ENCODE measurements at places on chromosomes 7 and 10.

DNA sequence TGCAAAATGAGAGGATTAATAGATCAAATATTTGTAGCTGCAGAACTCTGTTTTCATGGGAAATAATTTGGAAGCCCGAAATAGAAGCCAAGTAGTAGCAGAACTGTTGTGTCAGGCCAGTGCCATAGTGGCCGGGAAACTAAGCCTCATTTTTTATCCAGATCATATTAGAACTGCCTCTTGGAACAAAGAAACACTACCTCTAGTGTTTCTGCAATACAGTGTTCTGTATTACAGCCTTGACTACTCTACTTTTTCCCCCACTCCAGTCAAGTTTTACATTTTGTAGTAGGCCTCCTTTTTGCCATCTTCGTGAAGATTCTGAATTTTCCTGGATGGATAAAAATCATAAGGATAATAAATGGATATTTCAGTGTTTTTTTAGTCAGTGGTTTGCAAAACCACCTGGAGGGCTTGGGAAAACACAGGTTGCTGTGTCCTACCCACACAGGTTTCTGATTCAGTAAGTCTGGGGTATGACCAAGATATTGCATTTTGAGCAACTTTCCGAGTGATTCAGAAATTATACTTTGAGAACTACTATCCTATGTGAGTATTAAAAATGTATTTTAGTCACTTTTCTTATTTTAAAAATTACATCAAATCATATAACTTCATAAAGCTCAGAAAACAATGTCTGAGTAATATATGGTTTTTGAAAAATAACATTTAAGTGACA lies 326.2 kb upstream of the KAT6B start:
- DNase-seq, result no peak

DNA sequence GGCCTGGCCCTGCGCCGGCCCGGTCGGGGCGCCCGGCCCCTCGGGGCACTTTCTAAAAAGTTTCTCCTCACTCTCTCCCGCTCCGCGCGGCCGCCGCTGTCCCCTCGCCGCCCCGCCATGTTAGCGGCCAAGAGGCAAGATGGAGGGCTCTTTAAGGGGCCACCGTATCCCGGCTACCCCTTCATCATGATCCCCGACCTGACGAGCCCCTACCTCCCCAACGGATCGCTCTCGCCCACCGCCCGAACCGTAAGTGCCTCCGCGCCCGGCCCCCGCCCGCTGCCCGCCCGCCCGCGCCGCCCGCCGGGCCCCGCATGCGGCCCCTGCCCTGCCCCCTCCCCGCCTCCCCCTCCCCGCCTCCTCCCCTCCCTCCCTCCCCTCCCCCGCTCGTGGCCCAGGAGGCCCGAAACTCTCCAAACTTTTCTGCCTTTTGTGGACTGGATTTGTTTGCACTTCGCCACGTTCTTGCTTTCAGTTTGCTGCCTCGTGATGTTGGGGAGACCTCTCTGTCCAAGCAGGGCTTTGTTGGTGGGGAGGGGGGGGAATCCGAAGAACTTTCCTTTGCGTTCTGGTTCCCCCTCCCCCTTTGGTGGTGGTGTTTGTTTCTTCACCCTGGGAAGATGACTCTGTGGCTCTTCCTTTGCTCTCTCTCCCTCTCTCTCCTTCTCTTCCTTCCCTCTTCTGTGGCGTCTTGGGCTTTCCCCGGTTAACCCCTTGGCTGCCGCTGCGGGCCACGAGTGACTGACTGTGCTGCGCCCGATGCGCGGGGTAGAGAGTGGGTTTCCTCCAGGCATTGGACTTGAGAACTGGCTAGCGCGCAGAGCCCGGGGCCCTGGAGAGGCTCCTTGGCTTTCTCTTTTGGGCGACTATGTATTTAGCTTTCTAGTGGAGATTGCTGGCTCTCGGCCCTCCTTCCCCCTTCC lies 1.6 kb downstream of the TCF7L2 start:
- DNase-seq, result peak; percentile 51

DNA sequence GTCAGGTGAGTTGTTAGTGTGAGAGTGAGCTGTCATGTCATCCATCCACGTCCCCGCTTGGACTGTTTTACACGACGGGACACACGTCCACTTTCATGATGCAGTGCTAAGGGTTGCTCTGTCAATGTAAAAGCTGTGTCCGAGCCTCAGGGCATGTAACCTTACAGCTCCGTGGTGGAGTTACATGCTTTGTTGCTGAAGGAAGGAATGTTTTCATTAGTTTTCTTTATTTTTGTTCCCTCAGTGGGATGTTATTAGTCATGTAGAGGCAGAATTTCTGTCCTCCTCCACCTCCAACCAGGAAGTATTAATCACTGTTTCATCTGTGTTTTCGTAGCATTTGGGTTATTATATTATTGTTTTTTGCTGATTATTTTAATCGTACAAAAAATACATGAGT lies 88.6 kb downstream of the NRG3 start:
- no peak for DNase-seq

- DNase-seq, result no peak
Observed at GRCh38 chr7:66221442-66221841, 16.3 kb downstream of the TPST1 start.

DNA sequence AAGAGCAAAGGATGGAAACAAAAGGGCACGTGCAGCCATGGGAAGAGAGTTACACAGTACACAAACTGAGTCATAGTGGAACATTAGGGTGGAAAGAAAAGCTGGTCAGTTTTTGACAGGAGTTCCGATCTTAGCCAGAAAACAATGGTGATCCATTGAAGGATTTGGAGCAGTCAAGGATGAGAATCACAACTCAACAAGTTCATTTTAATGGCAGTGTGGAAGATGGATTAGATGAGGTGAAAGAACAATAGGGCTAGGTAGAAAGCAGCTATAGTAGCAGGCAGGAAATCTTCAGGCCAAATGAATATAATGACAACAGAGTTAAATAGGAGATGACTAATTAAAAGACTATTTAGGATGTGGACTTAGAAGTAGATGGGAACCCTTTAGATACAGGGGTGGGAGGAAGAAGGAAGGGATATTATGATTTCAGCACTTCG lies 136.3 kb downstream of the DOCK4 start:
- DNase-seq, result no peak

DNA sequence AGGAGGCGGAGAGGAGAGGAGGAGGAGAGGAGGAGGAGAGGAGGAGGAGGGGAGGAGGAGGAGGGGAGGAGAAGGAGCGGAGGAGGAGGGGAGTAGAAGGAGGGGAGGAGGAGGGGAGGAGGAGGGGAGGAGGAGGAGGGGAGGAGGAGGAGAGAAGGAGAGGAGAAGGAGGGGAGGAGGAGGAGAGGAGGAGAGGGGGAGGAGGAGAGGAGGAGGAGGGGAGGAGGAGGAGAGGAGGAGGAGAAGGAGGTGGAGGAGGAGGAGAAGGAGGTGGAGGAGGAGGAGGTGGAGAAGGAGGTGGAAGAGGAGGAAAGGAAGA lies 15.5 kb upstream of the CRCP start:
- DNase-seq, result no peak

- DNase-seq, result peak; percentile 11
Observed at GRCh38 chr7:115851291-115851690, 179.3 kb downstream of the TFEC start.

DNA sequence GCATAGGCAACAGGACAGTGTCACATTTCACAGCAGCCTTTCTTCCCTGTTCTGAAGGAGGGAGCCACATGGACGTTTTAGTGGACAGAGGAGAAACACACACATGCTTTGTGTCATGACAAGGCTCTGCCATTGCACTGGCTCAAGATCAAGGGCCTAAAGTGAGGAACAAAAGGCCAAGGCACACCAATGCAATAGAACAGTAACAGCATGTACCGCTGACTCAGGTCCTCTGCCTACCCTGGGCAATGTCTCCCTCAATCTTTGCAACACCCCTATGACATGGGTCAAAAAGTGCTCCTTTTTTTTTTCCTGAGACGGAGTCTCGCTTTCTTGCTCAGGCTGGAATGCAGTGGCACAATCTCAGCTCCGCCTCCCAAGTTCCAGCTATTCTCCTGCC lies 57.8 kb upstream of the SDK1 start:
- DNase-seq, result no peak

GRCh38 chr7:29377718-29378117 lies 183.1 kb downstream of the CHN2 start:
- DNase-seq, result no peak

DNA sequence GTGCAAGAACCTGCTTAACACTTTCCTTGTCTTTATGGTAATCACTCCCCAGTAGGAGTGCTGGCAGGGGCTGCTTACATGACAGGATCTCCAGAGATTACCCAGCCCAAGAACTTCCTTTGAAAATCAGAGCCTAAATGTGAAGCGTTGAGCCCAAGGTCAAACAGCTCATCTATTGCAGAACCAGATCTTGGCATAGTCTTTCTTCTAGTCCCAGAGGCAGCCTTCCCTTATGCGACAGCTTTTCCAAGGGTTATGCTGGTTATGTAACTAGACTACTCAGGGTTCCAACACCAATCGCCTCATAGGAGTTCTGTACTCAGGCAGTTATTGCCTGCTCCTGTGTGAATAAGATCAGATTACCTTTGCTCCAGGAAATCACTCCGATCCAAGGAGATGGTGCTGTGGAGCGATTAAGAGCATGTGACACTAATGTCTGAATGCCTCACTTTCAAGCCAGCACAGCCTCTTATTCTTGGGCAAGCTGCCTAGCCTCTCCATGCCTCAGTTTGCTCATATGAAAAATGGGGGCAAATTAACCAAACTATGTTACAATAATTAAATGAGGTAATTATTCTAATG lies 8.4 kb upstream of the LGI1 start:
- no peak for DNase-seq

GRCh38 chr7:118369987-118370386 lies 145.5 kb downstream of the ANKRD7 start:
- DNase-seq, result no peak

- no peak for DNase-seq
Observed at GRCh38 chr10:62450912-62451610, 76.9 kb downstream of the ZNF365 start.

DNA sequence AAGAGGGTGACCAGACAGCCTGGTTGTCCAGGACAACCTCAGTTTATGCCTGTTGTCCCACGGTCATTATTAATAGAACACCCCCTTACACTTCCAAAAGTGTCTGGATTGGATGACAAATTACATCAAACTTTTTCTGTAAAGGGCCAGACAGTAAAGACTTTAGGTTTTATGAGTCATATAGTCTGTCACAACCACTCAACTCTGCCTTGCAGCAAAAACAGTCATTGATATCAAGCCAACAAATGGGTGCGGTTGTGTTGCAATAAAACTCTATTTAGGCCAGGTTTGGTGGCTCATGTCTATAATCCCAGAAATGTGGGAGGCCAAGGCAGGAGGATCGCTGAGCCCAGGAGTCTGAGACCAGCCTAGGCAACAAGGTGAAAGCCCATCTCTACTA lies 66.7 kb upstream of the ATP6V0A4 start:
- no peak for DNase-seq

GRCh38 chr7:36082910-36083309 lies 70.1 kb upstream of the EEPD1 start:
- no peak for DNase-seq

GRCh38 chr7:129792721-129793120 lies 160.0 kb downstream of the UBE2H start:
- DNase-seq, result no peak

- peak; percentile 32 for DNase-seq
Observed at GRCh38 chr7:91343996-91344629, 79.9 kb downstream of the FZD1 start.

- DNase-seq, result no peak
Observed at GRCh38 chr7:13946181-13946580, 43.3 kb downstream of the ETV1 start.

- DNase-seq, result no peak
Observed at GRCh38 chr10:18527687-18528086, 123.7 kb downstream of the NSUN6 start.

DNA sequence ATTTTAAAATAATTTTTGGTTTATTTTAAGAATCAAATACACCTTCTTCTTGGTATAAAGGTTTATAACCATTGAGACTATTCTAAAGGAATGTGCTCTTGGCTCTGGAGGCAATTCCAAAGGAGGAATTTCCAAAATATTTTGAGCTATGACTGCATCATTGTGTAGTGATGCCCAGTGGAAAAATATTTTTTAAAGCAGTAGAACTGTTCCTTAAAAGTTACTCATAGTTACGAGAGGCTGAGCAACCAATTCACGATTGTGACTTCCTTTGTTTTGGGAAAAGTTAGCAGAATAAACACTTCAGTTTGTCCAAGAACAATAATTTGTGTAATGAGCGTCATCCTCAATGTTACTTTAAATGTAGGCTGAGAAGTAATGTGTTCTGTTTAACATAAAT lies 233.6 kb downstream of the BAMBI start:
- no peak for DNase-seq

DNA sequence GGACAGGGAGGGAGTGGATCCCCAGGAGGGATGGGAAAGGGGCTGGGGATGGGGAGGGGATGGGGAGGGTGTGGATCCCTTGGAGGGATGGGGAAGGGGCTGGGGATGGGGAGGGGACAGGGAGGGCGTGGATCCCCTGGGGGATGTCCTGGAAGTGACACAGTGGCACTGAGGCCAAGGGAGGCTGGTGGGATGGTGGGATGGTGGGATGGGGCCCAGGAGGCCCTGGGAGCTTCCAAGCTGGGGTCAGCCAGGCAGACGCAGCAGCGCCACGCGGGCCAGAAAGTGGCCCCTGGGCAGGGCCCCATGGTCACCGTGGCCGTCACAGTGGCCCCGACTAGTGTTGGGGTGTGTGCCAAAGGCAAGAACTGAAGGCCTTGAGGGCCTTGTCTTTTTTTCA lies 67.8 kb downstream of the INPP5A start:
- DNase-seq, result no peak

DNA sequence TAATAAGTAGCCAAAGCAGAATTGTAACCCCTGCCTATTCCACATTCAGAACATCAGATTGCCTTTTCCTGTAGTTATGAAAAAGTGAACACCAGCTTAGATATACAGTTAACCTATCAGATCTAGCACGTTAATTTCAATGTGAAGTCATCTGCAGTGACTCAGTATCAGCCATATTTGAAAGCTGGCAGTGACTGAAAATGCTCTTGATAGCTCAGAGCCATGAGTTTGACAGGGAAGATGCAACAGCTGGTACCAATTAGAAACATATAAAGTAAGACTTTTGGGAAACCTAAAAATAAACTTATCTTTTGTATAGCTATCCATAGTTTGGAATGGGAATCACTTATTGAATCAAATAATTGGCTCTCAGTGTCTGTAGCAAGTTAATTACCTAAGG lies 284.1 kb upstream of the NPSR1 start:
- no peak for DNase-seq

DNA sequence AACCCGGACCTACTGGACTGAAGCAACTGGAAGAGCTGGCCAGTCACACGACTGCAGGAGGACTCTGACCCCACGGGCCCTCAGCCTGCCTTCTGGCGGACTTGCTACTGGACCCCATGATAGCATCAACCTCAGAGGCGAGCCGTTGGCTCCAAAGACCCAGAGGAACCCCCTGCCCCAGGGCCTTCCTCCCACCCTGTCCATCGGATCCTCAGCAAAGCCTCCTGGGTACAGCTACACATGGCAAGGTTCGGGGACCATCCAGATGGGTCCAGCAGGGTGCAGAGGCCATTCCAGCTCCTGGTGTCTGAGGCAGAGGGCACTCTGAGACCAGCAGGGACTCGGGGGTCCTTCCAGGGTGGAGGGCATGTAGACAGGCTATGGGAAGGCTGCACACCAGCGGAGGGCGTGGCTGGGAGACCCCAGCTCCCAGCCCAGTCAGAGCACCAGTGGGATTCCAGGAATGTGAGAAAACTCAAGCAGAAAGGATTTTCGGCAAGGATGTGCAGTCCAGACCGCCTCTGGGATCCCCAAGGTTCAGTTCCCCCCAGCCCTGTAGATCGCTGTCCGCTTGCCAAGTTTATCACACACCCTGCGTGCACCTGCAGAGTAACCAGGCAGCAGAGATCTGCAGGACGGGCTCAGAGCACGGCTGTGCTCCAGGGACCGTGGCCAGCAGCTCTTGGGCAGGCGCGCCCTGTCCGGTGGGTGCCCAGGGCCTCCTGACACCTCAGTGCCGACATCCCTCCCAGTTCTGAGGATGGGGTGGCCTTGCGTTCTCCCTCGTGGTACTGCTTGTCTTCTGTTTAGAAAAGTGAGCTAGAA lies 89.8 kb upstream of the PPP2R2D start:
- no peak for DNase-seq

Data from G401 (cell line).